Urothelium cell line (cell line): ENCODE measurements at places on chromosomes 3 and 15.

DNA sequence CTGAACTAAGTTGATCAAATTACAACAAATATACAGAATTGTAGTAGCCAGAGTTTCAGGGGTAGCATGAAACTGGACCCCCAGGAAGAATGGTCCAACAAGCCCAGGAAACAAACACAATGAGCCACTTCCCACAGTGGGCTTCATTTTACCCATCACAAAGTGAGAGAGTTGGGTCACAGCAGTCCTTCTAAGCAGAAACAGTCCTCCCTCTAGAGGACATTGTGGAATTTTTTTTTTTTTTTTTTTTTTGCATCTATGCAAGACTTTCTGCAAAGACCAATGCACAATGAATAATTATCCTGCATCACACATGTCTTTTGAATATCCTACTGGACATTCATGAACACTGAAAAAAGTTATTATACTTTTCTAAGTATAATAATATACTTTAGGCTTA lies 73.8 kb upstream of the ATP13A5 start:
- DNase-seq: peak; percentile 21

- no peak for DNase-seq
Measured at GRCh38 chr3:58508437-58508836, 16.5 kb downstream of the KCTD6 start.

DNA sequence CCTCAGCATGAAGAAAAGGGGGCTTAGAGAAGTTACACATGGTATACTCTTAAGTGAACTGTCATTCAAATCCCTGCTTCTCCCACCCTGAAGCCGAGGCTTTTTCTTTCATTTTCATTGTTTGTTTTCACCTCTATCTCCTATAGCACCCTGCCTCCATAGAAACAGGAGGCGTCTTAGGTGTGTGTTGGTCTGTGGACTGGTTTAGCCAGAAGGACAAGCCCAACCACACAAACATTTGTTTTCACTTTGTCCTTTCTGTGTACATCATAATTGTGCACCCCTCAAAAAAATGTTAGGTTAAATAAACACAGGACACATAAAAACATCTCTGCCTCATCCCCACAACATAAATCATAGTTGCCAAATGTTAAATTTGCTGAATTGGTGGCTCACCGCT lies 73.3 kb upstream of the UBE2E2 start:
- DNase-seq: no peak

DNA sequence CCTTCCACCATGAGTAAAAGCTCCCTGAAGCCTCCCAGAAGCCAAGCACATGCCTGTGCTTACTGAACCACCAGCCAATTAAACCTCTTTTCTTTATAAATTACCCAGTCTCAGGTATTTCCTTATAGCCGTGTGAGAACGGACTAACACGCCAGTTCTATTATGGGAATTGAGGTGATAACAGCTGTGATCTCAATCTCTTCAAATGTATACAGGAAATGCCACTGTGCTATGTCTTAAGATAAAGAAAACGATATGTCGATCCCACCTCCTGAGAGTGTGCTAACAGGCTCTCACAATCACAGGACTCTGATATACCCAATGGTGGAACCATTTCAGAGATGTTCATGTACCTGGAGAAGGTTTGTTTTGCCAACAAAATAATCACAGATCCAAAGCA lies 26.2 kb downstream of the CHSY1 start:
- no peak for DNase-seq

DNA sequence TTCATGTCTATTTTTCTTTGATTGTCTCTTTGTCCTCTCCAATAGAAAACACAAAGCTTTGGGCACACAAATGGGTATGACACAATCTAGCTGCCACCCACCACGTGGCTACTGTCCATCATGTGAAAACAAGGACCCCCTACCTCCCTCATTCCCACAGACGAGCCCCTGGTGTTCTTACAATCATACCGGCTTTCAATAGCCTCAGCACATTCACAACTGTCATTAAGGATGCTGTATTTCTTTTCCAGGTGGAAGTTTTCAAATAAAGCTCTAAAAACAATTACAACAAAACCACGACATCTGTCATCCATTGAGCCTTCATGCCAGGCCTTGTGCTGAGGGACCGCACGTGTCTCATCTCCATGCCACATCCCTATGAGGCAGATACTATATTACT lies 552.6 kb upstream of the ADAMTS9 start:
- DNase-seq: no peak

GRCh38 chr3:126711121-126711760 lies 7.2 kb downstream of the CHCHD6 start:
- DNase-seq: no peak

GRCh38 chr15:59918994-59919951 lies 84.8 kb upstream of the FOXB1 start:
- DNase-seq: peak; percentile 83

DNA sequence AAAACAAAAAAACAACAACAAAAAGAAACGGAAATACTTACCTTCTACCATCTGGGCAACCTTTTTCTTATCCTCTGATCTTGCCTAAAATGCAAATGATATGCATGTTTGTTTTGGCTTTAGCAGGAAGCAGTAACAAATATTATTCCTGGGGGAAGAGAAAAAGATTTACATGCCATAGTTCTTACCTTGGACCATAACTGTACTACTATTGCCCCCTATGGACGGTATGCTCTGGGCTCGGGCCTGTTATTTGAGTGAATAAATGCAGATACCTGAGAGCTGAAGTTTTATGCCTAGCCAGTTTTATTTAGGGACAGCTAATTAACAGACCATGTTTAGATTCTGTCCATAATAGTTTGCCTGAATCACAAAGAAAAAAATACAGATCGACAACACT lies 12.6 kb upstream of the STARD5 start:
- no peak for DNase-seq

- no peak for DNase-seq
Measured at GRCh38 chr3:197009532-197010019, 20.0 kb downstream of the MELTF start.

GRCh38 chr3:124381575-124382333 lies 348.5 kb upstream of the UMPS start:
- no peak for DNase-seq

- no peak for DNase-seq
Measured at GRCh38 chr3:104397713-104398112, 969.0 kb upstream of the ALCAM start.

DNA sequence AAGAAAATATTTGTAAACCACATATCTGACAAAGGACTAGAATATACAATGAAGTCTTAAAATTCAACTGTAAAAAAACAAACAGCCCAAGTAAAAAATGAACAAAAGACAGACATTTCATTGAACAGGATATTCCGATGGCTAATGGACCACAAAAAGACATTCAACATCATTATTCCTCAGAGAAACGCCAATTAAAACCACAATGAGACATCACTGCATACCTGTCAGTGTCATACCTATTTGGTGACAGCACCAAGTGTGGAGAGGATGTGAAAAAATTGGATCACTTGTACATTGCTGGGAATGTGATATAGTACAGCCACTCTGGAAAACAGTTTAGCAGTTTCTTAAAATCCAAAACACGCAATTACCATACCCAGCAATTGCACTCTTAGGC lies 29.9 kb upstream of the TJP1 start:
- DNase-seq: peak; percentile 25

DNA sequence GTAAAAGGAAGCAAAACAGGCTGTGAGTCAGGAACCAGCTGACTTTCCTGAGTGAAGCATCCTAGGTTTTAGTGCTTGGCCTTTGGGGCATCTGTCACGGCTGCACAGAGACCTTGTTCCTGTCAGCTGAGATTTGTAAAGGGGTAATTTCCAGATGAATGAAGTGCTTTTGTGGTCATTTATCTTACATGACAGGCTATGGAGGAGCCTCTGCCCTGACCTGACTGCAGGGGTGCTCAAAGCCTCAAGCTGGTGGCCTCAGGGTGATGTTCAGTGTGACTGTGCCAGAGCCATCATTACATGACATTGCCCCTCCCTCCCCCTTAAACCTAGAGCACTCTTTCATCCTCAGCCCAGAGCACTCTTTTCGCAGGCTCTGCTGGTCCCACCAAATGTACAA lies 132.5 kb downstream of the ARNT2 start:
- no peak for DNase-seq

- DNase-seq: peak; percentile 75
Measured at GRCh38 chr15:65952391-65953053, 83.2 kb downstream of the RAB11A start.

DNA sequence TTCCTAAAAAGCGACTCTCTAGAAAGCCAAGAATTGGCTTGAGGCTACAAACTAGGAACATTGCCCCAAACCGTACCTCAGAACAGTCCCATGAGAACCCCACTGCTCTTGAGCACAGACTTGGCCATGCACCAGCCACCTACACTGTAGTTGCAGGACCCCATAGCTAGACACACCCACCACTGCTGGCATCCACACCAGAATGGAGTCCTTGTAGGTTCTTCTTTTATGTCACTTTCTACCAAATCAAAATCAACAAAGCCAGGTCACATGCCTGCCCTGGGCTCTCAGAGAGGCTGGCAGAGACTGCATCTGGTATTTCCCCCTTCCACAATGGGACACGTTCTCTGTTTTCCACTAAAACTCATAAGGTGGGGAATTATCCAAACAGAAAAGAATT lies 290.5 kb downstream of the SHOX2 start:
- DNase-seq: no peak

DNA sequence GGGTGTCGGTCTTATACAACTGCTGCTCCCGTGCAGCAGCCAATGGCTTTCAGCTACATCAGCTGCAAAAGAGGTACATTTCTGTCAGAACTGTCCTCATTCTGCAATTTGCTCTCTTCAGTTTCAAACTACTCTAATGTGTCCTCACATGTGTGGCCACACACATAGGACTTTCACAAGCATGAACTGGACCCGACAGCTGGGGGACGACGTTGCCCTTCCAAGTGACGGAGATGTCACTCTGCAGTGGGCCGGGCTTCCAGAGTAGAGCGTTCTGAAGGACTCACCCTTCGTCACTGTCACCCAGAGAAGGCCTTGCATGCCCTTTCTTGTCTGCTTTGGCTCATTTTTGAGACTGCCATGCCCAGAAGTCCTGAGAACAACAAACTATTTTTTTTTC lies 189.8 kb downstream of the ATP10A start:
- no peak for DNase-seq

DNA sequence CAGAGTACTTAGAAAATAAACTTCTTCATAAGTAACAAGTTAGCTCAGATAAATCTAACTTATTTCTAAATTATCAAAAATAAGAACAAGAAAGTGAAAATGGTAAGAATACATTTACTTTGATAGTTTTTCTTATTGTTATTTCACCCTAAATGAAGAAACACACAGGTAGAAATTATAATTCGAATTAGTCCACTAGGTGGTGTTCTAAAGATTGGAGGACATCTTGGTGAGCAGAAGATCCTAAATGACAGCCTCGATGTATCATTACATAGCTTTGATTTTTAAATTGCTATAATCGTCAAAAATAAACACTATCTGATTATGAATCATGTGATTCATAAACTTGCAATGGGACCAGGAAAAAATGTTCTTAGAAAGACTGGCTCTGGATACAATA lies 280.8 kb upstream of the UBE2E2 start:
- peak; percentile 27 for DNase-seq

DNA sequence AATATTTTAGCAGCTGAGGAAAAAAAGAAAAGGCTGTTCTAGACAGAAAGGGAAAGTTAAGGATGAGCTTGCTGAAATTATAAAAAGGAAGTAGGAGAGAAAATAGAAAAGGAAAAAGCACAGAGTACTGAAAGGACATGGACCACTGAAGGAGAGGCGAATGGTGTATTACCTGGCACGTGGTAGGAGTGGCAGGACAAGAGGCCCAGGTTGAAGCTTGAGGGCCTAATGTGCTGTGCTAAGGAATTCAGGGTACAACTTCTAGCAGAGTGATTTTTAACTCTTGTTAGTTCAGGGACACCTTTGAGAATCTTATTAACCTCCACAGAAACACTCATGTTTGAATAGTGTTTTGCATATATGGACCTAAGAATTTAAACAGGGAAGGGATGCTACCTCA lies 60.0 kb upstream of the CRTC3 start:
- DNase-seq: no peak

- peak; percentile 16 for DNase-seq
Measured at GRCh38 chr3:112979244-112979832, 4.4 kb upstream of the CD200R1 start.

GRCh38 chr15:83115831-83116565 lies 8.6 kb downstream of the TM6SF1 start:
- no peak for DNase-seq

DNA sequence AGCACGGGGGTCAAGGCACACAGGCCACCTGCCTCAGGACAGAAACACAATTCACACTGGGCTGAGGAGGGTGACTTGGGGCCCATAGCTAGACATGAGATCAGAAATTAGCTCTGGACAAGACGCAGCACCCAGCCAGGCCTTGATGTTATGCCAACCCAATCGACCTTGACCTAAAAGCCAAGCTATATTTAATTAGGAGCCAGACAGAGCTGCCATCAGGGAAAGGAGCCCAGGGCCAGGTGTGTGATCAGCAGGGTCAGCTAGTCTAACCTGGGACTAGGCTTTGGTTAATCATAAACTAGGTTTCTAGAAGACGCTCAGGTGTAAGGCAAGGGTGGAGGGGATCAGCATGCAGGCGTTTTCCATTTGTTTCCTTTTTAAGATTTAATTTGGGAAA lies 23.9 kb upstream of the SLC25A36 start:
- no peak for DNase-seq

GRCh38 chr15:68333775-68334470 lies 56.4 kb downstream of the FEM1B start:
- DNase-seq: peak; percentile 48

DNA sequence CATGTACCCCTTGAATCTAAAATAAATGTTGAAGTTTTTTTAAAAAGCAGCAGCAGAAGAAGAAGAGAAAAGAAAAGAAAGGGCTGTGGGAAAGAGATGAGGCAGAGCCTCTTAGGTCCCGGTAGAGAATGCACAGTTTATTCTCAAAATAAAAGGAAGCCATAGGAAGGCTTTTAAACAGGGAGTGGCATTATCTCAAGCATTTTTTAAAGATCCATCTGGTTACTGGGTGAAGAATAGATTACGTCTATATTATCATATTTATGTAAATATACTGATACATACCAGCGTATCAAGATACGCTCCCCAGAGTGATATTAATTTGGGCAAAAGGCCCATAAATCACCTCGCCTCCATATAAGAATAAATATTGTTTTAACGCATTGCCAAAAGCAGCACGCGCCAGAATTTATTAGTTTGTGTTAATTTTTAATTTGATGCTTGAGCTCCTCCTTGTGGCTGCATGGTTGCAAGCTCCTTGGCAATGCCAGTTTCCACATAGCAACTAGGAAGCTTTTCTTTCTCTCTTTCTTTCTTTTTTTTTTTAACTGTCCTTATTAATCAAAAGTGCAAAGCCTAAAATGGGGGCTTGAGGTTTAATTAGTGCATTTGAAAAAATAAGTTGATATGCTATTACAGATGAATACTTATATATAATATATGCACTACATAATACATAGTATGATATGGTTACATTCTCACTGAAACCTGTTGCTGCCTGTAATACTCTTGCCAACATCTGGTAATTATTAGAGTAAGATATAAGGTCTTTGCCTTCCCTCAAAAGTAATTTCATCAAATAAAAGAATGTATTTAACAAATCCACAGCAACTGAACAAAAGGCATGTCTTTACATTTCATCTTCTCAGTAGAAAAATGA lies 242.8 kb upstream of the UBE2E2 start:
- peak; percentile 42 for DNase-seq

GRCh38 chr3:128182656-128183055 lies 29.4 kb downstream of the EEFSEC start:
- DNase-seq: no peak
